ENCODE measurements at places on chromosomes 16 and 17. TPM values are rescaled to one million over a fixed set of nuclear protein-coding genes. Genes with fewer than 3 reads are reported as not detected.

The TBX2 gene
- total RNA-seq: 173 TPM

The KCNG4 gene
- not detected for total RNA-seq

The TSEN54 gene
- total RNA-seq: 27.2 TPM

The KIF19 gene
- not detected for total RNA-seq

The ABCC3 gene
- total RNA-seq: 0.93 TPM

The TTLL6 gene
- not detected for total RNA-seq

The C16orf82 gene
- total RNA-seq: not detected

The DOC2B gene
- total RNA-seq: 60.2 TPM

GRCh38 chr17:82237746-82238471, 9.1 kb downstream of the SLC16A3 start:
- no peaks in the 10 kb centered on the region for H3K27me3 ChIP-seq
- peaks cover 20% of the 10 kb centered on the region for H3K4me1 ChIP-seq
- DNase-seq: no peak
- H3K27ac ChIP-seq: no peak overlapping the region

- DNase-seq: peak; percentile 85
- no peaks in the 10 kb centered on the region for H3K27me3 ChIP-seq
- peak within 1 kb of the TSS; percentile 96 for H3K27ac ChIP-seq
- peak within 1 kb of the TSS; percentile 89 for H3K4me3 ChIP-seq
- peaks cover 23% of the 10 kb centered on the region for H3K4me1 ChIP-seq
These were observed at the start of gene TENT4B for GRCh38 chr16:50152807-50153595. TSS of gene TENT4B (plus strand) at chr16:50153306. CDS start at chr16:50153622, 316 bp downstream.

- H3K4me1 ChIP-seq: peaks cover 2% of the 10 kb centered on the region
- no peaks in the 10 kb centered on the region for H3K27me3 ChIP-seq
- no peak overlapping the region for H3K27ac ChIP-seq
- H3K4me3 ChIP-seq: no peak overlapping the region
- peaks cover 11% of the 10 kb centered on the region for H3K36me3 ChIP-seq
These were observed 21.3 kb upstream of the CLEC19A start for GRCh38 chr16:19264123-19264673.

DNA sequence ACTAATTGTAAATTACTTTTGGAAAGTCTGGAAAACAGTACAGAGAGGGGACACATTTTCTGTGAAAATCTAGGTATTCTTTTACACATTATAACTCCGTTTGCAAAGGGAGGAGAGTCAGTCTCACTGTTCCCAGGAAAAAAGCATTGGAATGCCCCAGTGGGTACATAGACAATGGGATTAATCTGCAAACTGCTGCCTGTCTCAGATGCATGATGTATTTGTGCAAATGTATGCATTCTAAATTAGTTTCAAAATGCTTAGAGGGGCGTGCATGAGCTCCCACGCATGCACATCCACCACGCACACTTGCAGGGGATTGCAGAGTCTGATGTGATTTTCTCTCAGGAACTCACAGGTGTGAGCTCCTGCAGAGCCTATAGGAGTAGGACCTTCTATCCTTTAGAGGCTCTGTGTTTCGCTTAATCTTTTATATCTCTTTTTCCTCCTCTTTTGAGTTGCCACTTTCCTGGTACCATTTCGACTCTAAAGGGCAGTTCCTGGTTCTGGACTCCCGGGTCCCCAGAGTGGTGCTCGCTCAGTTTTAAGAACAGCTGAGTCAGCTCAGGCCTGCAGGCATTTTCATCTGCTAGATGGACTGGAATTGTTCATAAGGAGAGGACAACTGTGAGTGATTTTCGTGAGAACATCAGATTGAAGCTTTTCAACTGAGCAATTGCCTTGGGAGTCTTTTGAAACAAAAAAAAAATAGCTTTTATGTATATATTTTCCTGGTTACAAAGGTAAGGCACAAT, 1.1 kb downstream of the BCO1 start:
- DNase-seq: no peak
- peaks cover 9% of the 10 kb centered on the region for H3K4me1 ChIP-seq
- no peak overlapping the region for H3K4me3 ChIP-seq
- no peaks in the 10 kb centered on the region for H3K27me3 ChIP-seq

DNA sequence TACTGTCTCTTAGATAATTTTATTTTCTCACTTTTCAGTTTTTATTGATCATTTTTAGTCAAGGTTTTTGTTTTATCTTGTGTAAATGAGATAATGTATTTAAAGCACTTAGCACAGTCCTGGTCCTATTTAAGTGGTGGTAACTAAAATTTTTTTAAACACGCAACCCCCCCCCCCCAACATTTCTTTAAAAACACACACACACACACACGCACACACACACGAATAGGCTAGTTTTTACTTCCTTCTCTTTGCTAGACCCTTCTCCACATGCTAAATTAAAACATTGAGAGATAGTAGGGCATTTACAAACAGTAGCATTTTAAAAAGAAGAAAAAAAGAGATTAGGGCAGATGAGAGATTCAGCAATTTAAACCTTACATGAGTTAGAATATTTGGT, 5.0 kb downstream of the NFATC3 start:
- no peak overlapping the region for H3K4me3 ChIP-seq
- peaks cover 39% of the 10 kb centered on the region for H3K4me1 ChIP-seq
- DNase-seq: no peak

DNA sequence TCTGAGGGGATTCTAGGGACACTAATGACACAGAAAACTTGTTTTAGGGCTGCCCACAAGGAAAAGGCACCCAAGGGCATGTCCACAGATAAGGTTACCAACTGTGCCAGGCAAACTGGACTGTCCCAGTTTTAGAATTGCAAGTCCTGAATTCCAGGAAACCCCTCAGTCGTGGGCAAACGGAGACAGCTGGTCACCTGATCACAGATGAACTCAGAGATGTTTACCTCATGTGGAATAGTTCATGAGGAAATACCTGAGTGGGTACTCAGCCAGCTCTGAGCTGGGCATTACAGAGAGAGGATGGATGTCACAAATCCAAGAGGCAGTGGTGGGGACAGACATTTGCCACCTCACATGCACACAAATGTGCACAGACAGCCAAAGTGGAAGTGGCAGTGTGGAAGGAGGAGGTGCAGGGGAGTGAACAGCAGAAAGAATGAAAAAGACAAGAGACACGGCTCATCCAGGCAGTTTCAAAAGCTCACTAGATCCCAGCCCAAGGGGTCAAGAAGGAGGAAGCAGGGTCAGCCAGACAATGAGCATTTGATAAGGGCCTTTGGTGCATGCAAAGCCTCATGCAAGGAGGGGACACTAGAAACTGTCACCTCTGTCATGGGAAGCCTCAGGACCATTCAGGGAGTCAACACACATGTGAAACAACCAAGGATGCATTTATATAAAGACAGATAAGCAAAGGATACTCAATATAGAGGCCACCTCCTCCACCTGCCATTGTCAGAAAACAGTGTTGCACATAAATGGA, 24.8 kb downstream of the TTLL6 start:
- peaks cover 22% of the 10 kb centered on the region for H3K27me3 ChIP-seq
- H3K36me3 ChIP-seq: no peaks in the 10 kb centered on the region
- DNase-seq: no peak

Data from mesothelial cell of epicardium (in vitro differentiated cells).